ENCODE measurements at places on chromosomes 4 and X.

DNA sequence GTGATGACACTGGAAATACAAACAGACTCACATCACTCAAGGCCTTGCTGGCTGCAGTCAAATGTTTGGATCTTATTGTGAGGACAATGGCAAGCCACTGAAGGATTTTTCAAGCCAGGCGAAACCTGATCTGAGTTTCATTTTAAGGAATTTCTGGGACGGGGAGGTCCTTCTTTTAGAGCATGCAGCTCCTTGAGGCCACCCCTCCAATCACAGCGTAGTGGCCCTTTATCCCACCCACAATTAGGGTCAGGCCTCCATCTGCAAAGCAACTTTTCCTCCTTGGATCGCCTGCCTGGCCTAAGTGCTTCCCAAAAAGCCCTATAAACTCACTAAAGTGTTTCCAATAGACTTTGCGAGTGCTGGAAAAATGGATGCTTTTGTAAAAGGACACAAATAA, 115.5 kb downstream of the EFHC2 start:
- no peak for DNase-seq

DNA sequence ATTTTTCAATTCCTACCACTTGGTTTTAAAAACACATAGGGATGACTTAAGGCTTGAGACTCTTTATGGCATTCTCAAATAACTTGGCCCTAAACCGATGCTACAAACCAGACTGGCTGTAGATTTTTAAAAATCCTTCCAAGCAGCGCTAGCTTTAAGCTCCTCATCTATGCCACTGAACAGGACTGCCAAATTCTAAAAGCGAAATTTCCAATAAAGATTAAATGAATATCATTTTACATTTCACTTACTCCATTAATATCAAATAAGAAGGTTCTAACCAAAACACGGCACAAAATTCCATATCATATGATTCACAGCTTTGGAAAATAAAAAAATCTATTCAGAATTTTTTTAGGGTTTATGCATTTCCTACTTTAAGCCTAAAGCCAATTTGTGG, 134.2 kb downstream of the FANCB start:
- no peak for DNase-seq

DNA sequence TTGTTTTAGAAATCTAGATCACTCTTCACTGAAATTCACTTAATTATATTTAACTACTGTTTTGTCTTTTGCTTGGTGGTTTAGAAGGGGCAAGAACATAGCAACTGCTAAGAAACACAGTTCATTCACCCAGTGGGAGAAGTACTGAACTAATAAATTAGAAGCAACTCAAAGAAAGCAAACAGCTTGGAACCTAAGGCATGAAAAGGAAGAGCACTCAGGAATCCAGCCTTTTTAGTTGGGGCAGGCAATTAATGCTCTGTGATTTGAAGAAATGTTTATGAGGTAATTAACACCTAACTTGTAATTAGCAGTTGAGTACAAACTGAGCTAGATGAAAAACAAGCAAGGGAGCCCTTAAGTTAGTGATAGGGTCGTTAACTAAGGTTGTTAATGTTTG, 22.8 kb downstream of the SEPTIN11 start:
- no peak for DNase-seq

GRCh38 chr4:81538716-81539427, 67.2 kb upstream of the RASGEF1B start:
- DNase-seq, result no peak

GRCh38 chrX:105816517-105816916, 5.8 kb upstream of the NRK start:
- DNase-seq, result no peak

- DNase-seq, result peak; percentile 83
These were observed 1428.0 kb downstream of the PCDH7 start for GRCh38 chr4:32148111-32148666.

GRCh38 chr4:37464373-37465128, 220.0 kb downstream of the NWD2 start:
- DNase-seq, result no peak

DNA sequence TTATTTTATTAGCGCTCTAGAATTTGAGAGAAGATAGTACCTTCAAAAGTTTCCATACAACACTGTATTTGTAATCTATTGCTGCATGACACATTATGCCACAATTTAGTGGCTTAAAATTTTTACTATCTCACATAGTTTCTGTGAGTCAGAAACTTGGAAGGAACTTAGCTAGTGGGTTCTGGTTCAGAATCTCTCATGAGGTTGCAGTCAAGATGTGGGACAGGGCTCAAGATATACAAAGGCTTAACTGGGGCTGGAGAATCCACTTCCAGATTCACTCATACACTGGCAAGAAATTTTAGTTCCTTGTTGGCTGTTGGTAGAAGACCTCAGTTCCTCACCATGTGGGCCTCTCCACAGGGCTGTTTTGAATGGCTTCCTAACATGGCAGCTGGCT, 11.5 kb upstream of the C4orf54 start:
- DNase-seq, result no peak

DNA sequence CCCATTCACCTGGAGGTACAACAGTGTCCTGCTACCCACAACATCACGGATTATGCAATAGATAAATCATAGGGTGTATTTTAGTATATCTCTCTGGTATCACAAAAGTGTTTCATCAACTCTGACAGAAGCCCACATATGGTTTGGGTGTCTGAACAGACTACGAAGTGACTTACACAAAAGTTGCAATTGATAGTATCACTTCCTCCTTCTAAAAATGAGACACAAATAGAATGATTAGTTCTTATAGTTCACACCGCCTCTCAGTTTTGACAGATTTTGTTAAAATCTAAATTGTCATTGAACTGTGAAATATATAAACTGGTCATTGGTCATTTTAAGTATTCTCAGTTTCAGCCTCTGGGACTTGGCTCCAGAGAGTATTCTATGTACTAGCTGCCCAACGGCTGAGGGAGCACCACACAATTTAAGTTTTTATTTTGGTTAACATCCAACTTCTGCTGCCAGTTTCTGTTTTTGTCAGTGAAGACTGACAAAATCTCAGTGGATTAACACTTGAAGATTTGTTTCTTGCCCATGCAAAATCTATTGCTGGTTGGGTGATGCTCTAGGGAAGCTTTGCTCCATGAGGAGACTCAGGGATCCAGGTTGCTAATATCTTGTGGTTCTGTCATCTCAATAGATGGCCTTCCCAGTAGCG, 113.8 kb upstream of the PUDP start:
- DNase-seq, result no peak

DNA sequence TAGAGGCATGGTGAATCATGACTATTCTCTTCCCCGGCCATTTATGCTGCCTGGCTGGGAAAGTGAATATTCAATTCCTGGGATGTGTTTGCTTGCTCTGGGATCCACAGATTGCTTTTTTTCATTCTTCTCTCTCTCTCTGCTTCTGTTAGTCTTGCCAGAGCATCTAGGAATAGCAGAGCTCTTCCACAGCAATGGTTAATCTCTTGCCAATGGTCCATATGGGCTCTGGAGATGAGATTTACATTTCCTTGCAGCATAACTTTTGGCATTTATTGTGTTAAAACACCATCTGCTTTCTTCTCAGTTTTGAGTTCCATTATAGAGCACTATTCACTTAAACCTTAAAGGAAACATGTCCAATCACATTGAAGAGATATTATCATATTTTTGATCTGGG, 59.2 kb upstream of the GUCY1A1 start:
- DNase-seq, result no peak

- DNase-seq, result no peak
These were observed 29.7 kb upstream of the IL9R start for GRCh38 chrX:155967653-155968325.

DNA sequence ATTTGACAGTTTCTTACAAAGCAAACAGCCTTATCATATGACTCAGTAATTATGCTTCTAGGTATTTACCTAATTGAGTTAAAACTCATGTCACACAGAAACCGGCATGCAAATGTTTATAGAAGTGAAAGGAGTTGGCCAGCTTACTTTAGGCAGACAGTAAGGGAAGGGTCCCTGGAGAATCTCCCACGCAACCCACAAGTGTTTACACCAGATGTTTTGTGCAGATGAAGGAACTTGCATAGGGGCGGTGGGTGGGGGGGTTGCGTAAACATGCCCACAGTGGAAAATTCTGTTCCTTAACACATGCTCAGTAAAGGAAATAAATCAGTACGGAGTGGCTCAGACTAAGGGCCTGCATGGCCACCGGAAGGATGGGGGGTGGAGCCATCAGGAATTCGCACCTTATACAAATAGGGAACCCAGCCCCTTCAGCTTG, 330.5 kb upstream of the AADAT start:
- peak; percentile 31 for DNase-seq

DNA sequence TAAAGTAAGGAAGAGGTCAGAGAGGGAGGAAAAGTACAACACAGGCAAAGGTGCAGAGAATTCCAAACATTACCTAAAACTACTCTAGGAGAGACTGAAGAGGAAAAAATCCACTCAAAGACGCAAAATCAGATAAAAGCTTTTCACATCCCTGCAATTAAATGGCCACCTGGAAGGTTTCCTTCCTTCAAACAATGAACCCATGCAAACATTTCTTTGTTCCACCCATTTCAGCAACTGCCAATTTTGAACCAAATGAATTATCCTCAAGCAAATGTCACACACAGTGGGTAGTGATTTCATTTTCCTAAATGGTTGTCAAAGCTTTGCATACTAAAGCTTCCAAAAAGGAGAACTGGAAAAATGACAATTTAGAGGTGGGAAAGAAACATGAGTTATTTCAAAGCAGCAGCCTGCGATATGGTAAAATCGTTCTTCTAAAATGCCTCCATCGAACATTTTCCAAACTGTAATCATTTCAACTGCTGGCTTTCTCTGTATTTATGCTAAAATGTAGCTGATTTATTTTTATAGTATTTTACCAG, 45.0 kb downstream of the APBB2 start:
- no peak for DNase-seq

DNA sequence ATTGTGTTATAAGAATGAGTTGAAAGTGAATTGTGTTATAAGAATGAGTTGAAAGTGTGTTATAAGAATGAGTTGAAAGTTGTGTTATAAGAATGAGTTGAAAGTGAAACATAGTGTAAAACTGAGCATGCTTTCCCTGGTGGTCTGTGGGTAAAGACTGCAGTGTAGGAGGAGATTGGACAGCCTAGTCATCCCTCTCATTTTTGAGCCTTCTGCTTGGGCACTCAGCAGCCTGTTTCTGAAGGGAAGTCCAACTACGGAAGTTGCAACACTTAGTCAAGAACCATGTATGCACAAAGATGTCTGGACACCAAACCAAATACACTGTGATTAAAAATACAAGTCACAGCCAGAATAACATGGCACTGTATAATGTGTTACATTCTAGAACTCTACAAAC, 72.6 kb downstream of the ANK2 start:
- no peak for DNase-seq

GRCh38 chrX:135516376-135516775, 4.1 kb upstream of the INTS6L start:
- no peak for DNase-seq

- peak; percentile 84 for DNase-seq
These were observed 36.6 kb downstream of the MAP7D3 start for GRCh38 chrX:136214551-136214950.

GRCh38 chrX:54325077-54325476, 32.8 kb downstream of the WNK3 start:
- DNase-seq, result no peak

GRCh38 chr4:116016201-116016600, 902.8 kb upstream of the NDST4 start:
- peak; percentile 53 for DNase-seq

- DNase-seq, result no peak
These were observed 333.8 kb downstream of the C4orf33 start for GRCh38 chr4:129429581-129430320.

DNA sequence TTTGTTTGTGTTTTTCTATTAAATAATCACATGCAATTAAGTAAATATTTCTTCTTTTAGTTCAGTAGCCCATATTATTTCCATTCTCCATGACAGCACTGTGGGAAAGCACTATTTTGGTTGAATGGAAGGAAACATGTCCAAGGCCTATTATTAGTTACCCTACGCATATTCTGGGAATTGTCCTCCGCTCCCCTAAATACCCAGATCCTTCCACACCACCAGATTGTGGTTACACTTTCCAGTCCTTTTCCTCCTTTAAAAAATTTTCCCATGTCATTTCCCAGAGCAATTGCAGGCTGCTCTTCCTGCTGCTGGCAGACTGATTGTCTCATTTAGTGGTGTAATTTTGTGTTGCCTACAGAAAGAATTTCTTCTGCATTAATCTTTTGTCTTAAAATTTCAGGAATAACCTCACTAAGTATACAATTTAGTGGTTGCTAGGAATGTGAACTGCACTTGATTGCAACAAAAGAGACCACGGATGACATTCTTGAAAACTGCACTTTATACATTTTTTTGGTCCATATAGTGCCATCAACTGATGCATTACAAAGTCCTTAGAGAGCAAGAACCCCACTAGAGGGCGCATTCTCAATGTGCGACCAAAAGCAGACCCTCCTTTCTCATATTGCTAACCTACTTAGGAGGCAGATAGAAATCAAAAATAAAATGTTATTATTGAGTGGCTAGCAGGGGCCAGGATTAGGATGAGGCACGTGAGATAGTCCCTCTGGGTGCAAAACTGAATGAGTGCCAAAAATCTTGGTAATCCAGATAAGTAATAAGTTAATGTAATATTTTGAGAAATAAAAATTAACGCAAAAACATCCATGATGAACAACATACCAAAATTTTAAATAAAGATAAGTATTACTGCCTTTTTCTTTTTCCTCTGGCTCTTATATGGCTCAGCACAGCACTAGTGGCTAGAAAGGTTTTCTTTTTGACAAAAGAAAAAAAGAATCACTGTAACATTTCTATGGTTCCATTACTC, 98.8 kb upstream of the IQCM start:
- DNase-seq, result peak; percentile 68

GRCh38 chr4:4914059-4914820, 54.8 kb downstream of the MSX1 start:
- DNase-seq, result peak; percentile 1

GRCh38 chr4:153523941-153524386, 57.8 kb downstream of the TMEM131L start:
- peak; percentile 62 for DNase-seq

- DNase-seq, result peak; percentile 75
These were observed 4.3 kb upstream of the SHROOM3 start for GRCh38 chr4:76430519-76431388.

DNA sequence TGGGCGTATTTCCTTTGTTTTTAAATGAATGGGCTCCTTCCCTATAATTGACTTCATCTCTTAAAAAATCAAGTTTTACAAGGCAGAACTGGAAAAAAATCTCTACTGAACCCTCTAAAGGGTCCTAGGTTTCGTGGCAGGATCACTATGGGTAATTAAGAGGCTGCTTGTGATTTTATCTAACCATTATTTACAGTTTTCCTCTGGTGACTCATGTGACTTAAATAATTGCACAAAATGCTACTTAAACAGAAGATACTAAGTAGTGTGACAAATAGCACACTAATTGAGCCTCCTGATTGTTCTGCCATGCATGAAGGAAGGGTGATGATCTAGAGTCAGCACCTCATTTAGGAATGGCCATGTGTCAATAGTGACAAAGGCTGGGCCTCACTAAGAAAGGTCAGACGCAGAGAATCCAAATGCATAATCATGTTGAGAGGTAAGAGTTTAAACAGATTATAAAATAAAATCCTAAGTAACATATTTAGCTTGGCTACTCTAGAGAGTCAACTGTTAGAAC, 35.5 kb downstream of the OFD1 start:
- DNase-seq, result no peak

- no peak for DNase-seq
These were observed 362.3 kb upstream of the ZFP42 start for GRCh38 chr4:187633245-187633644.

GRCh38 chr4:121675715-121676114, 21.1 kb downstream of the ANXA5 start:
- DNase-seq, result peak; percentile 45
